ENCODE measurements at places on chromosomes 2 and 18.

DNA sequence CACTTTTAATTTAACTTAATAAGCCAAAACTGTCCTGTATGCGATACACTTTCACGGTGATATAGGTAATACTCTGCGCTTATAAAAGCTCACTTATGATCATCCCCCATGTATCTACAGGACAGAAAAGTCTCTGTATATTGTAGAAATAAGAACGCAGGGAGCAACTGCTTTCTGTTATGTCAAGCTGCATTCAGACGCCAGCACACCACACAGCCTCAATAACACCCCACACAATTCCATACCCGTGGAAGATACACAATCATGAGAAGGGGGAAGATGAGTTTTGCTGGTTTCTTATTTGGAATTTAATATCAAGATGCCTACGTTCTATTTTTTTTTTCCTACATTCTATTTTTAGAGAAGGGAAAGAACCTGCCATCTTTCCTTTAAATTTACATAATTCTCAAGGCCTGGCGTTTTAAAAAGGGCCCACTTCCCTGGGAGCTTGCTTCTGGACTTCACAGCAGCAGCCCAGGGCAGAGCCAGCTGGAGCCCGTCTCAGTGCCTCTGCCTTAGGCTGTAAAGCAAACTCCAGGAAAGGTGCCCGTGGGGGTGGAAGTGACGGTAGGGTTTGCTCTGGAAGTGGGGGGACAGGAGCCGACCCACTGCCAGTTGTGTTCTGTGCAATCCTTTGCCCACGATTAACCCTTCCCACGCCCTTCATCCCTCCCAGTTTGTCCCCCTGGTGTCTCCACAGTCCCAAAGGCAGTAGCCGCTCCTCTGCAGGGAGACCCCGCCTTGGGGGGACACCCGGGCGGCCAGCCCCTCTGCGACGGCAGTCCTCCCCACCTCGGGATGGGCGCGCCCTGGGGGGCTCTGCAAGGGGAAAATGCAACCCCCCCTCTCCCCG lies 5.3 kb downstream of the PTGR3 start:
- no peak overlapping the region for H3K4me3 ChIP-seq
- no peaks in the 10 kb centered on the region for H3K27me3 ChIP-seq
- H3K27ac ChIP-seq: peak overlapping the region; percentile 10
- peaks cover 47% of the 10 kb centered on the region for H3K4me1 ChIP-seq
- DNase-seq: no peak

GRCh38 chr2:161991991-161992390 lies 82.0 kb downstream of the DPP4 start:
- H3K27me3 ChIP-seq: no peaks in the 10 kb centered on the region
- H3K27ac ChIP-seq: no peak overlapping the region
- peaks cover 35% of the 10 kb centered on the region for H3K4me1 ChIP-seq
- H3K4me3 ChIP-seq: no peak overlapping the region
- no peak for DNase-seq

DNA sequence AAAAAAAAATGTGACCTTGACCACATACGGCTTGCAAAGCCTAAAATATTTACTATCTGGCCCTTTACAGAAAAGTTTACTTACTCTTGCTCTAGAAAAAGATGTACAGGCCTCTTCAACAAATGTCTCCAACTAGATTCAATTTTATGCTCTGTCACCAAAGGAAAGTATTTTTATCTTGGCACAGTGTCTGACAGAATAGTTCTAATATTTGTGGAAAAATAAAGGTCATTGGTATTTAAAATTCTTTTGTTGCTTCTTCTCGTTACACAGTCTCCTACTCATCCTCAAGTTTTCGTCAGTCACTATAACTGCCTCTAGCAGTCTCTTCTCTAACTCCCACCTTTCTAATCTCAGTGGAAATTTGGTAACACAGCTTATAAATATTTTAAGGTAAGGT lies 1.4 kb downstream of the RBKS start:
- H3K27me3 ChIP-seq: peaks cover 10% of the 10 kb centered on the region
- no peak overlapping the region for H3K4me3 ChIP-seq
- H3K4me1 ChIP-seq: peaks cover 40% of the 10 kb centered on the region
- no peak for DNase-seq

DNA sequence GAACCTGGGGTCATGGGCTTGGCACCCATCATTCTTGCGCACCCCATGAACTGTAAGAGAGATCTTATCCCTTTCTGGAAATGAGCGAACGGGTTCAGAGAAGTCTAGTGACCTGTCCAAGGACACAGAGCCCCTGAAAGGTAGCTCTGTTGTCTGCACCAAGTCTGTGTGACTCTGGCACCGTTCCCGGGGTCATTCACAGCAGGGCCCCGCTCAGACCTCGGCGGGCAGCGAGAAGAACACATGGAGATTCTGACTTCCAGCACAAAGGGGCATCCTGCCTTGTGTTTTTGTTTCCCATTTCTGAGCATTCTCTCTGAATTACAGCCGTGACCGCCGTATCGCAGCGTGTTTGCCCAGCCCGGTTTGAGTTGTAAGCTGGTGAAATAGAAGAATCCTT lies 231.7 kb downstream of the KLHL29 start:
- H3K36me3 ChIP-seq: no peaks in the 10 kb centered on the region
- peaks cover 18% of the 10 kb centered on the region for H3K27me3 ChIP-seq
- H3K4me3 ChIP-seq: no peak overlapping the region
- H3K4me1 ChIP-seq: peaks cover 8% of the 10 kb centered on the region
- DNase-seq: no peak

DNA sequence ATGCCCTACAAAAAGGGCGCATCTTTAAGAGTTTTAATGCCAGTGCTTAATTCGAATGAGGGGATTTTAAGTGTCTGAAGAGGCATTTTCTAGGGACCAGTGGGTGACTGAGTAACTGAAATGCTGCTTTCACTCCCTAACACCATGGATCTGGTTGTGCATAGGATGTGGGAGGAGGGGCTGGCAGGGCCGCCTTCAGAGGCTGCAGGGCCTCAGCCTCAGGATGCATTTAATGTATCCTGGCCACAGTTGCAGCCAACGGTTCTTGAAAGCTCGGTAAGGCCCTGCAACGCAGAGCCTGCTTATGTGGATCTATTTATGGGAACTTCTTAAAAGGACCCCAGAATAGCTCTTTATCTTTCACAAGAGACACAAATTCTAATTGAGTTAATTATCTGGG lies 25.8 kb upstream of the IL18RAP start:
- H3K4me1 ChIP-seq: peaks cover 9% of the 10 kb centered on the region
- DNase-seq: no peak
- no peaks in the 10 kb centered on the region for H3K27me3 ChIP-seq

GRCh38 chr2:19850056-19851050 lies 51.4 kb downstream of the TTC32 start:
- H3K27me3 ChIP-seq: peaks cover 18% of the 10 kb centered on the region
- H3K4me3 ChIP-seq: no peak overlapping the region
- H3K36me3 ChIP-seq: peaks cover 2% of the 10 kb centered on the region
- no peak for DNase-seq

- peaks cover 31% of the 10 kb centered on the region for H3K4me1 ChIP-seq
- H3K27me3 ChIP-seq: peaks cover 36% of the 10 kb centered on the region
- DNase-seq: no peak
- no peak overlapping the region for H3K4me3 ChIP-seq
Observed at GRCh38 chr2:239443666-239444567, 43.1 kb upstream of the HDAC4 start.

DNA sequence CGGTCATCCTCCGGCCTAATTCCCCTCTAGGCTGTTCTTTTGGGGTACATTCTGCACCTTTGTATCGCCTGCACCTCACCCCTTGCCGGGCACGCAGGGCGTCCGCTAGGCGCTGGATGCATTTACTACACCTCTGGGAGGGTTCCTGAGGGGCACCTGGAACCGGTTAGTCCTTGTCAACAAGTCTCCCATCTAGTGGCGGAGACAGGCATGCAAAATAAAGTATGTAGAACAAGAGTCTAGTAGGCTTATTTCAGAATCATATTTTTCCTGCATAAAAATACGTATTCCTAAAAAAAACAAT lies 705 bp upstream of the TEX261 start:
- DNase-seq: peak; percentile 30
- H3K36me3 ChIP-seq: peaks cover 18% of the 10 kb centered on the region
- H3K27me3 ChIP-seq: no peaks in the 10 kb centered on the region
- H3K27ac ChIP-seq: peak overlapping the region; percentile 49
- peak overlapping the region; percentile 95 for H3K4me3 ChIP-seq

GRCh38 chr2:179322289-179322688 lies 57.7 kb upstream of the SESTD1 start:
- no peaks in the 10 kb centered on the region for H3K27me3 ChIP-seq
- DNase-seq: no peak
- no peaks in the 10 kb centered on the region for H3K36me3 ChIP-seq
- no peak overlapping the region for H3K4me3 ChIP-seq

DNA sequence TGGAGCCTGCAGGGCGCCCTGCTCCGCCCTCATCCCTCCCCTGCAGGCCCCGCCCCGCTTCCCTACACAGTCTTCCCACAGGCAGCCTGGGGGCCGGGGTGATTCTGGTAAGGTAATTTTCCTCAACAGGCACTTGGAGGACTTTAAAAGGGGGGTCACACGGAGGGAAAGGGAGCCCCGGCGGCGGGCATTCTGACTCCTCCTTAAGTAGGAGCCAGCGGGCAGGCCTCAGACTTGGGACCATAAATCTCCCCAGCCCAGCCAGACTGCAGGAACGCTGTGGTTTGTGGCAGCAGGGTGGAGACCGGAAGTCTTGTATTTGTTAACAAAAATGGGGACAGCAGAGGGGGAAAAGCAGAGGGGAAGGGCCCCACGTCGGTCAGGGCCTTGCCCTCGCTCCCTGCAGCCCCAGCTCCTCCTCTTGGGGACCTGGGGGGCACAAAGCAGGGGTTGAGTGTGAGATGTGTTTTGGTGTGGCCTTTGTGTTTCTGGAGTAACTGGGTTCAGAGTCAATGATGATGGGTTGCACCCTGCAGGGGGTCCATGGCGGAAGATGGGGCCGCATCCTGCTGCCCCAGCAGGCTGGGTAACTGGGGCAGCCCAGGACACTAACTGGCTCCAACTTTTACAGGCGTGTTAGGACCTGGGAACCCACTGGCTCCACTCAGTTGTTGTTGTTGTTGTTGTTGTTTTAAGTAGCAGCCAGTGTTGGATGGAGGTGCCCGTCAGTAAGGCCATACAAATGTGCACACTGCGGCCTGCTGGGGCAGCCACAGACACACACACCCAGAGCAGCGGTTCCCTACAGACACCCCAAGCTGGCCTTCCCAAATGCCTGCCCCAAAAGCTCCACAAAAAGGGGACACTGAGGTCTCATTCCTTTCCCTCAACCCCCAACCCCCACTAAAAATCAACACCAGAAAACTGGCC lies 27.7 kb downstream of the SMAD7 start:
- H3K27ac ChIP-seq: peak overlapping the region; percentile 96
- H3K36me3 ChIP-seq: peaks cover 59% of the 10 kb centered on the region
- H3K4me3 ChIP-seq: peak overlapping the region; percentile 75
- no peaks in the 10 kb centered on the region for H3K27me3 ChIP-seq
- no peak for DNase-seq

DNA sequence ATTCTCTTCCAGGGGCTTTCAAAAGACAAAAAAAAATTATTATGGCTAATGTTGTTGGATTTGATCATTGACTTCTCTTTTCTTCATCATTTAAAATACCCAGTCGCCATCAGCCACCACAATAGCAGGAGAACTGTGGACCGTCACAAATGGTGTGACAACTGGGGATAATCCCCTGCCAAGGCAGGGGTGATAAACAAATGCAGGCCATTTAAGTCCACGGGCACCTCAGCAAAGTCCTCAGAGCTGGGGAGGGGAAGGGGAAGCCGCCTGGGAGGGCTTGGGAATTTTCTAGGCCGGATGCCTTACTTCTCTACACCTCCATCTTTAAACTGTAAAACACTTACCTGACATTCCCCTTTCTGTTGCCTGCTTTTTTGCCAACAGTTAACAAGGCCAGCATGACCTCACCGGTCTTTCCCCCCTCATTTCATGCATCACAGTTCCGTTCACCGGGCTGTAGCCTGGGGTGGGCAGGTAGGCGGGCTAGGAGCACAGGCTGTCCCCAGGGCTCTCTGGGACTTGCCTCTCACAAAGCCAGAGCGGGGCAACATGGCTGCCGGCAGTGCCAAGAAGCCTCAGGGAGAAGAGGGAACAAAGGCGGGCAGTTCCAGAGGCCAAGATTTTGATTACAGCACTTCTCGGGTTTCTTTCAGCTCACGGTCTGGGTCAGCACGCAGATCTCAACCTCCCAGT lies 820.4 kb downstream of the BCL11A start:
- no peak overlapping the region for H3K27ac ChIP-seq
- H3K4me3 ChIP-seq: no peak overlapping the region
- no peaks in the 10 kb centered on the region for H3K4me1 ChIP-seq
- DNase-seq: no peak
- no peaks in the 10 kb centered on the region for H3K36me3 ChIP-seq

GRCh38 chr2:234469251-234469845 lies 27.5 kb downstream of the ARL4C start:
- H3K27ac ChIP-seq: no peak overlapping the region
- H3K27me3 ChIP-seq: no peaks in the 10 kb centered on the region
- H3K4me1 ChIP-seq: peaks cover 15% of the 10 kb centered on the region
- no peak for DNase-seq
- H3K4me3 ChIP-seq: no peak overlapping the region

GRCh38 chr18:67475673-67476072 lies 40.8 kb downstream of the DSEL start:
- no peaks in the 10 kb centered on the region for H3K27me3 ChIP-seq
- H3K27ac ChIP-seq: no peak overlapping the region
- no peaks in the 10 kb centered on the region for H3K36me3 ChIP-seq
- DNase-seq: no peak
- H3K4me3 ChIP-seq: no peak overlapping the region
